ENCODE measurements at places on chromosomes 5 and 9.

DNA sequence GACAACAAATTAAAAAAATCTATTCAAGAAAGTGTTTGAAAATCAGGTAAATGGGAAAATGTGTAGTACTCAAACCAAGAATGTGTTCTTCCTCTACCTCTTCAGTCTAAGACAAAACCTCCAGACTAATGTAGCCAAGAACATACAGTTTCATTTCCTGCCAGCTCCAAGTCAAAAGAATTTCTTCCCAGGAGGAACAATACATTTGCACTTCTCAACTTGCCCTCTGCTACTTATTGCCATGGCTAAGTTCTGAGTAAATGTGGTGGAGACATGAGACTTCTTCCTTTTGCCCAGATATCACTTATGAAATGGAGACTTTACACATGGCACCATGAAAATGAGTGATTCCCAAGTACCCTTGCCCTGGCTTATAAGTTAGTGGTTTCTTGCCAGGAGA, 2112.2 kb upstream of the C9orf72 start:
- DNase-seq, result no peak

GRCh38 chr5:170200876-170201275, 31.9 kb upstream of the C5orf58 start:
- no peak for DNase-seq

DNA sequence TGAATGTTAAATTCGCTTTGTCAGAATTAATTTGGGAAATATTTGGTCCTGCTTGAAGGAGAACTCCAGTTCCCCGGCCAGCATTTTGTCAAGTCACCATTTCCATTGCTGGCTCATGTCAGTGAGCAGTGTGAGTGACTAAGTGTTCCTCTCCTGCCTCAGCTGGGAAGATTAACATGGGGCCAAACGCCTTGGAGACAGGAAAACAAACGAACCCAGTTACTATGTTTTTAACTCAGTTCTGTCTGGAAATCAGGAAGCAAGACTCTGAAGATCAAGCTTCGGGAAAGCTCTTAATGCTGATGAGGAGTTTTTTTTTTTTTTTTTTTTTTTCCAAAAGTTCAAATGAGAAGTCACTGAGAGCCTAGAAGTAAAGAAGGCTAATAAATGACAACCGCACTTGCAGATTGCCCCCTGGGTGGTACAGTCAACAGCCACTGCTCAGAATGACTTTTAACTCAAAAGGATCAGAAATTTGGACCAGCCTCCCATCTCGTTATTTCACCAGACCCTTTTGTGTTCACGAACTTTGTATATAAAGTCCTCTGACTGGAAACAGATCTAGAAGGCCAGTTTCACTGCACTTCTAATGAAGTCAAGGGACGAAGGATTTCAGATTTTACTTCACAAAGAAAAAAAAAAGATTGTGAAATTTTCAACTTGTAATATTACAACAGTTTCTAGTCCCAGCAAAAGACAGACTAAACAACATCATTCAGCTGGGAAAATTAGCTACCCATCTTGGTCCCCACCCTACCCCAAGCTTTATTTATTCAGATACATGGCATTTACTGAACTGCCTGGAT, 121.3 kb downstream of the LHFPL2 start:
- DNase-seq, result peak; percentile 7

GRCh38 chr9:33211695-33212393, 28.1 kb upstream of the SPINK4 start:
- DNase-seq, result peak; percentile 73

DNA sequence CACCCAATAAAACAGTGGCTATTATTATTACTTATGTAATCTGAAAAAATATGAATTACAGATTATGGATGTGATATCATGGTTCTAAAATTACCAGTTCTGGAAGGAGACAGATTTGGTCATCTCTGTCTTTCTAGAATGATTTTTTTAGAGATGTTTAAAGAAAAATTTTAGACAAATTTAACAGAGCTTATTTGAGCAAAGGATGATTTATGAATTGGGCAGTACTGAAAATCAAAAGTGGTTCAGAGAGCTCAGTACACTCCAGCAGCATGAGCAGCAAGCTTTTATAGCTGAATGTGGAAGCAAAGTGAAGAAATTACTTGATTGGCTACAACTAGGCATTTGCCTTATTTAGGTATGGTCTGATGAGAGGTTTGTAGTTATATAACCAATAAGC, 11.0 kb downstream of the CAST start:
- DNase-seq, result no peak

- no peak for DNase-seq
Observed at GRCh38 chr5:136199408-136199807, 6.4 kb upstream of the SMIM32 start.

GRCh38 chr9:15305470-15305869, 1.5 kb downstream of the TTC39B start:
- DNase-seq, result no peak

GRCh38 chr9:96779089-96779488, 1.2 kb upstream of the ZNF510 start:
- no peak for DNase-seq

GRCh38 chr5:134585966-134586365, 46.7 kb downstream of the SAR1B start:
- DNase-seq, result no peak

DNA sequence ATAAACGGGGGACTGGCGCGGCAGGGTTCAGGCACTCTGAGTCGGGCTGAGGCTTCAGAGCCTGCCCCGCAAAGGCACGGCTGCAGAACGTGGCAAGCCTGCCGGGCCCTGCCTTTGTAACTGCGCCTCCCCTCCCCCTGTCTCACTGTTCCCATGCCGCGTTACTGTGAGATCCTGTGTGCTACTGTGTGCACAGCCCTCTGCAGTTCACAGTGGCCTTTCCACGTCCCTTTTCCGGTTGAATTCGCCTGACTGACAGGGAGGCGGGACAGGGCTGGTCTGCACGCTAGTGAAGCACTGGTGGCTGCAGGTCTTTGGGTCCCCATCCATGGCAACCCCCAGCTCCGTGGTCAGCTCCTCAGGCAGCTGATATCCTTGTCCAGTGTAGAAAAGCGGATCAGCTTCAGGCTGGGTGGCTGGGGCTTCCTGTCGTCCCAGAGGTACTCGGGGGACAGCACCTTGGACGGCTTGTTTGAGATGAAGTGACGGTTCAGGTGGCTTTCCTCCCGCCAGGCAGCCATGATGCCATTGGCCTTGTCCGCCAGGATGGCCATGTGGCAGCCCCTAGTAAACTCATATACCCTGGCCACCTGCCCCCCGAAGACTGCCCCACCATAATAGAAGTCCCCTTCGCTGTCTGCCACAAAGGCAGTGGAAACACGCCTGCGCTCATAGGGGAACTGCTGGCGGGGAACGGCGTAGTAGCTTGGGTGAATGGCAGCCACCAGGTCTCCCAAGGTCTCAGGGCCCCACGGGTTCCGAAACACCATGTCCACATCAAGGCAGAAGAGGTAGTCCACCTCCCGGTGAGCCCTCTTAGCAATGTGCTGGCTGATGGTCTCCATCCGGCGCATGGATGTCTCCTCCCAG, 10.3 kb downstream of the GBGT1 start:
- no peak for DNase-seq

GRCh38 chr9:95074632-95075031, 242.9 kb downstream of the FANCC start:
- no peak for DNase-seq

GRCh38 chr9:121855476-121855875, 204.0 kb downstream of the DAB2IP start:
- DNase-seq, result no peak

DNA sequence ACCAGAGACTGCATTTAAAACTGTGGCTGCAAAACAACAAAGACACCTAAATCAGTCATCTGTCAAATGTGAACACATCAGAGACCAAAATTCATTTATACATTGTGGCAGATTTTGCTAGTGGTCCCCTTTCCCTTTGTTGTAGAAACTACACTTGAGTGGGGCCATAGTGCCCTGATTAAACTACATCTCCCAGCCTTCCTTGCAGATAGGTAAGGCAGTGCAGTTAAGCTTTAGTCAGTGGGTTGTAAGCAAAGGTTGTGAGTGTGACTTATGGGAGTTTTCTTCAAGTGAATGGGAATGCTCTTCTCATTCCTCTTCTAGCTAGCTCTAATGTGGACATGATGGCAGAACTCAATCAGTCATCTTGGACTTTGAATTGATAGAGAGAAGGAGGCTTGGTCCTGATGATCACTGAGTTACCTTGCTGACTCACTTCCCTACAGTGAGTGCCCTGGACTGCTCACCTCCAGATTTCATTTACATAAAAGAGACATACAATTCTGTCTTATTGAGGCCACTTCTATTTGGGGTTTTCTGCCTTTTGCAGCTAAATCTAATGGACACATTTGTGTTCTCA, 35.2 kb upstream of the SPARC start:
- no peak for DNase-seq

GRCh38 chr5:180283026-180283615, 8.8 kb downstream of the MAPK9 start:
- no peak for DNase-seq

DNA sequence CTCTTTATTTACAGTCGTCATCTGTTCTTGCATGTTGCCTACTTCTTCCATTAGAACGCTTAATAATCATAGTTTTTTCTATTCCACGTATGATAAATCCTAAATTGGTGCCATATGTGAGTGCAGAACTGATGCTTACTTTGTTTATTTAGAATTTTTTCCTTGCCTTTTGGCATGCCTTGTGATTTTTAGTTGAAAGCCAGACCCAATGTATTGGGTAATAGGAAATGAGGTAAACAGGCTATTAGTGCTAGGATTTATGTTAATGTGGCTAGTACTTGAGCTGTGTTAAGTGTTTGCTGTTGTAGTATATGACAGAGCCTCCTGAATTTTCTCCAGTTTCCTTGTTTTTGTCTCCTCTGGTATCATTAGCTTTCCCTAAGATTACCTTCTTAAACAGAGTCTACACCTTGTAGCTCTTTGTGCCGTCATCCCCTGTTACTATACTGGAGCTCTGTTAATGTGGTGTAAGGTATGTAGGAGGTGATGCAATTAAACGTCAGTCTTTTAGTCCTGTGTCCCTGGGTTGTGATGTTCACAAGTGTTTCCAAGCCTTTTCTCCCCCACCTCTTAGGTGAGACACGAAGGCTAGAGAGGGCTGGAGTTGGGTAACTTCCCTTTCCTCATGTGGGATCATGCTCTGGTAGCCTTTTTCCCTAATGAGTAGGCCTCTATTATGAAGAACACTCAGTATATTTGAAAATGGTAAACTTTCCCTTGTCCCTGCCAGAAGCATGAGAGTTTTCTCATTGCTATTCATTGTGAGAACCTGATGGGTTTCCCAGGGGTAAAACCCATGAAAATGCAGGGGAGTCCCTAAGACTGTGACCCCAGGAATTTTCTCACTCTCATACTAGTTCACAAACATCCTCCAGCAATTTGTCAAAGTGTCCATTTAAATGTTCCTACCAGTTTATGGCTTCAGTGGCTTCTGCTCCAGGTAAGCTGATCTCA, 21.2 kb downstream of the SPATA31D3 start:
- no peak for DNase-seq

DNA sequence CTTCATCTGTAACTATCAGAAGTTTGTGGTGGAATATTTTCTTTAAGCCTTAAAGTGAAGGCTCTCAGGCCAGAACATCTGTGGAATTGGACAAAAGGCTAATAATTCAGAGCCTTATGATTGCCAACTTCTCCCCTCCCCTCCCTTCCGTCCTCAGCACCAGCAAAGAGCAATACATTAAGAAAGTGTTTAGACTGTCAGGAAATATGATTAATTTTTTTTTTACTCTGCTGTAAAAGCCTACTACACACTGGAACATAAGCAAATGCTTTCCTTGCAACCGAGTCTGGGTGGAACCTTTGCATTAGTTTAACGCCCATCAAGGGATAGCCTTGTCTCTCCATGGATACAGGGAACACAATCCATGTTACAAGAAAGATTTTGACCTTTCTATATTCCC, 110.3 kb upstream of the TARS1 start:
- no peak for DNase-seq

DNA sequence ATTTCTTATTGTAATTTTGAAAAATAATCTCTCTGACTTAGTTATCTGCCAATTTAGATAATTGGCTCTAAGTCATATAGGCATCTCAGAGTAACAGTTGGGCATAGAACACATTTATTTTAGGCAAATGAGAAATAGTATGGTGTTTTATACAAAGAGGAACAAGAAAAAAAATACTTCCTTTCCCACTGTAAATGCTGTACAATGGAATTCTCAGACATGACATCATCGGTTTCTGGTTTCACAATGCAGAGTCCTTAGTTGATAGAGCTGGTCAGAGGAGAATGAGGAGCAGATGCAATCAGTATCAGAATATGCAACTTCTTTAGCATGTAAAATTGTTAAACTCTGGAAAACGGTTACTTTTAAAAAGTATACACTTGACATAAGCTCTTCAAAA, 49.4 kb downstream of the PLK2 start:
- no peak for DNase-seq

GRCh38 chr5:164119806-164120447, 614.5 kb downstream of the MAT2B start:
- no peak for DNase-seq

DNA sequence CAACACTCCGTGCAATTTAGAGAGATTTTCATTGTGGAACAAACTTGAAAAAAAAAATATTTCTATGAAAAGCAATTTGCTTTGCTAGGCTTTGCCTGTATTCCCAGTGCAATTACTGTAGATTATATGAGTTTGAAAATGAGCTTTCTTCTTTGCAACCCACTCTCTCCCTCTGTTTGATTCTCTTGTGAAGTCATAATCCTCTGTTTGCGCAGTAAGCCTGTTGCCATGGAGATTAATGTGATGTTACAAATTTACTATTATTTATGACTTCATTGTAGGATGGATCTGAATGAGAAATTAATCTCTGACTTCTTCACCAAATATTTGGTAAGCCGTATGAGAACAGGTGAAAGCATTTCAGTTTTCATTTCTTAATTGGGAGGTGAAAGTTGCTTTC, 320.3 kb downstream of the SPATA31D1 start:
- DNase-seq, result peak; percentile 31

DNA sequence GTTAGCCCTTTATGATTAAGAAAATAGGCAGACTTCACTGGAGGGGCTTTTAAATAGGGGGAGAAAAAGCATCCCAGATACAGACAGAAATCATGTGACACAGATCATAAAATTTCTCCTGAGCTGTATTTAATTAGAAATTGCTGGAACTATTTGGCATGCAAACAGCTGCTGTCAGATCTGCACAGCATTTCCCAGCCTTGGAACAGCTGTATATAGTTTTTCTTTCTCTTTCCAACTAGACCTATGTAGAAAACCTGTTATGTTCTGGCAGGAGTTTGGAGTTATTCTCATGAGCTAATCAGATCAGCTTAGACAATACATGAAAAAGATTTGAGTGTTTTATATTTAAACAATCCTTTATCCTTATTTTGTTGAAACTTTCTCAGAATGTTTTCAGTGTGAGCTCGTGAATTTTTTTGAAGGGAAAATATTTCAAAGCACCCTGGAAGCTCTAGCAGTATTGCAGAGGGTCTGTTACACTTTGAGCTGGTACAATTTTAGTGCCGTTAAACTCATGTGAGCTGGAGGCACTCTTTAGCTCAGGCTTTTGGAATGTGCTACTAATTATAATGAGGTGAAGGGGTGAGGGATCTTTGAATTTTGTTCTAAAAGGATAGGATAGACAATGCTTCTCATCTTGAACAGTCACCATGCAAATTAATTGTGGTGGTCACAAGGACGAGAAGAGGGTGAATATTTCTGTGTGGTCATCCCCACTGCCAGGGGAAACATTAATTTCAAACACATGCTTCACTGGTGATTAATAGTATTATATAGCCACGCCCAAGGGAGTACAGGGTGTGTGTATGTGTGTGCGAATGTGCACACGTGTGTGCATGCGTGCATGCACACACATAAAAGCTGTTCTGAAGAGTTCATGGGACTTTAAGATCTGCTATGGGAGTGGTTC, 239.4 kb upstream of the FBXL7 start:
- DNase-seq, result no peak
